H9 (cell line): ENCODE measurements at places on chromosomes 6 and 20. TPM values are rescaled to one million over a fixed set of nuclear protein-coding genes. Genes with fewer than 3 reads are reported as not detected.
A peak's percentile ranks its signal among the peaks of the same experiment; 100 is the strongest.

POU5F1 gene
- total RNA-seq: 2,134 TPM in 2 replicates

ABRACL gene
- 121 and 123 TPM in 2 replicates for total RNA-seq

NMBR gene
- total RNA-seq: not detected in 2 replicates

RREB1 gene
- 33.6 and 35.8 TPM in 2 replicates for total RNA-seq

DNA sequence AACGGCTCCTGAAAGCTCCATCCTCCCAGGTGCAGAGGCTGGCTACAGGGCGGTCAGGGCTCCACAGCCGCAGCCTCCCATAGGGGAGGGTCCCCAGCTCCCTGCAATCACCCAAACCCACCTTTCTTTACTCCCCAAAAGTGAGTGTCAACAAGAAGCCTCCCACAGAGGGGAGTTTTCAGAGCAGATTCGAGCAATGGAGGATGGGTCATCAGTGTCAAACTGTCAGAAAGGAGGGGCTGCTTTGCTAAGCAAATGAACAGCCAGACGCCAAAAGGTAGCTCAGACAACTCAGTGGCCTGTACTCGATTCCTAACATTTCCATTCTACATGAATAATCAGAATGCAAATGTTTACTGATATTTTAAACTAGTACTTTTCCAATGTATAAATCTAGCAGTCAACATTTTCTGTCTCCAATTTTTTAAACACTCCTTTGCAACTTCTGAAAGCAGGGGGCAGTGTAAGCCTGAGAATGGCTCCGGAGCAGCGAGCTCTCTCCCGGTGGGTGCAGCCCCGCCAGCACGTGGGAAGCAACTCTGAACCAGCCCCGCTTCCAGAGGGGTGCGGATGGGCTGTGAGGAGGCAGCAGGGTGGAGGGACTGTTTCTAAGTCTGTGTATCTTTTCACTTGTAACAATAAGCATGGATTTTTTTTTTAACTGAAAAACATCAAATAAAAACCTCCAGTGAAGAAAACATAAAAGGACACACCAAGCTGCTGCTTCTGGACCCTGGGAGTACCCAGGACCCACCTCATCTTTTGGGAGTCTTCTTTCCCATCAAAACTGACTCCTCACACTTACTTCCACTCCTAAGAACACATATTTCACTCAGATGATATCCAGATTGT is 54.9 kb downstream of the TAF4 start:
- H3K36me3 ChIP-seq: peaks cover 63% of the 10 kb centered on the region
- H3K4me3 ChIP-seq: no peak overlapping the region
- DNase-seq: peak; percentile 61
- H3K4me1 ChIP-seq: no peaks in the 10 kb centered on the region

GRCh38 chr20:24034820-24035219 is 46.2 kb upstream of the GGTLC1 start:
- no peak overlapping the region for H3K4me3 ChIP-seq
- H3K4me1 ChIP-seq: peaks cover 3% of the 10 kb centered on the region; the same call in 1 of the 2 replicates
- H3K27me3 ChIP-seq: no peaks in the 10 kb centered on the region
- no peak for DNase-seq
- no peak overlapping the region for H3K27ac ChIP-seq

- no peaks in the 10 kb centered on the region for H3K27me3 ChIP-seq
- no peak overlapping the region for H3K27ac ChIP-seq
- DNase-seq: no peak
- no peaks in the 10 kb centered on the region for H3K36me3 ChIP-seq
- H3K4me1 ChIP-seq: peaks cover 4% of the 10 kb centered on the region
Observed at GRCh38 chr20:53411129-53411528, 182.5 kb downstream of the ZNF217 start.

- H3K4me3 ChIP-seq: no peak overlapping the region
- no peaks in the 10 kb centered on the region for H3K4me1 ChIP-seq
- H3K36me3 ChIP-seq: peaks cover 27% of the 10 kb centered on the region
- no peak for DNase-seq
- no peaks in the 10 kb centered on the region for H3K27me3 ChIP-seq
- no peak overlapping the region for H3K27ac ChIP-seq
Observed at GRCh38 chr20:9051508-9051907, 17.4 kb upstream of the PLCB4 start.

DNA sequence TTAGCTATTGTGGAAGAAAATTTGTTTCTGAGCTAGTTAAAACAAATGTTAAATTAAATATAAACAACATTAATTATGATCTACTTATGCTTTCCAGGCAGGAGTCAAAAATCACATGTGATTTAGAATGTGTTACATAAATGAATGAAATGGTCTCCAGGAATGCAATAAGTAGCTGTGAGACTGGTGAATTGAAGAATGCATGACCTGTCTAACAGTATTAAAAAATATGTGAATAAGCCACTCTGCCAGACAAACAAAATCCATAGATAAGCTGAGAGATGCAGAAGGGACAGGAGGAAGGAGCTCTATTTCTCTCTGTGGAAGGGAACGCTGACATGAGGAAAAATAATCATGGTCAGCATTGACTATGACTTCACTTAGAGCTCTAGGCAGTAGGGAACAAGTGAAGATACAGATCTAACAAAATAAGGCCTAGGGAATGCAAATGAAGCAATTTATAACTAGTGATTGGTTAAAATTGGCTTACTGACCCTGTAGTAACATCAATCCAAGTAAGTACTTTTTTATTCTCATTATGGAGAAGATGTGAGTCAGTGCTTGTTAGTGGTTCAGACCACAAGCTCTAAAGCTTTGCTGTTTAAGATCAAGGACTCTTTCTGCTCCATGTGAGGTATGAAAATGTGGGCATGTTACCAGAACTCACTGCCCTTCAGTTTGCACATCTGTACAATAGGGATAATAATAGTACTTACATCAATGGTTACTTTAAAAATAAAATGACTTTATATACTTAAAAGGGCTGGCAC is 432.6 kb downstream of the MMUT start:
- no peak for DNase-seq
- H3K4me1 ChIP-seq: no peaks in the 10 kb centered on the region
- H3K27me3 ChIP-seq: no peaks in the 10 kb centered on the region
- no peak overlapping the region for H3K4me3 ChIP-seq
- no peaks in the 10 kb centered on the region for H3K36me3 ChIP-seq

- H3K27ac ChIP-seq: no peak overlapping the region
- H3K27me3 ChIP-seq: no peaks in the 10 kb centered on the region
- H3K4me3 ChIP-seq: no peak overlapping the region
- no peak for DNase-seq
- H3K36me3 ChIP-seq: peaks cover 12% of the 10 kb centered on the region
Observed at GRCh38 chr6:105300090-105300489, 102.8 kb downstream of the PREP start.

DNA sequence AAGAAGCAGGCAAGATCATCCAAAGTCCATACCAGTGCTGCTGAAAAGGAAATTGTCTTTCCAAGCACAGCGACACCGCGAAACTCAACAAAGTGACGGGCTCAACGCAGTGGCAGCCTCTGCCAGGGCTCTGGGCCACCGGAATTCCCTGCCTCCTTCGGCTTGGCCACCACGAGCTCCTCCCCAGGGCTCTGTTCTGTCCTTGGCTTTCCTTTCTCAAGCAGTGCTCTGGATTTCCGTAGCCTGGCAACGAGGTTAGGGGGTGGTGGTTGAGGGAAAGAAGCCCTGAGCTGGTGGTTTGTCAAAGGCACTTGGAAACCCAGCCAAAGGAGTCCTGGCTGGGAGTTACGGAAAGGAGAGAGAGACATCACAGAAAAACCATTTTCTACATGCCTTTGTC is 31.2 kb downstream of the PRR18 start:
- H3K36me3 ChIP-seq: no peaks in the 10 kb centered on the region
- no peak overlapping the region for H3K27ac ChIP-seq
- H3K4me3 ChIP-seq: no peak overlapping the region
- H3K4me1 ChIP-seq: 0 out of 2 replicates have a peak, but pooled peaks cover 2% of the 10 kb centered on the region
- H3K27me3 ChIP-seq: no peaks in the 10 kb centered on the region

DNA sequence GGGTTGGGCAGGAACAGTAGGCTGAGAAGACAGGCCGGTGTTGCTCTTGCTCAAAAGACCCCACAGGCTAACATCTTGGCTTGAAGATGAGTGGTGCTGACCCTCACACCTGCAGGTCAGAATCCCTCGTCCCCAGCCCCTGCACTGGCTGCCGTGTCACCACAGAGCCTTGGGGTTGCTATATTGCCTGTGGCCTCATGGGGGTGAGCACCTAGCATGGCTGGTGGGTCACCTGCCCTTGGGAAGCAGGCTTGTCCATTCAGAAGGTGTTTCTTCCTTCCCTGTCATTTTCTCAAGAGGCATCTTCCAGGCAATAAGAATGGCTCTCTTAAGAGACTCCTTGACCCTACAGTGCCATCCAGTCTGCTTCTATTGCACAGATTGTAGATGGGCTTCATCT is 7.7 kb downstream of the SLC22A16 start:
- H3K27me3 ChIP-seq: no peaks in the 10 kb centered on the region
- peaks cover under 1% of the 10 kb centered on the region; the same call in 1 of the 2 replicates for H3K36me3 ChIP-seq
- H3K27ac ChIP-seq: no peak overlapping the region
- no peak overlapping the region for H3K4me3 ChIP-seq
- peak; percentile 41 for DNase-seq

DNA sequence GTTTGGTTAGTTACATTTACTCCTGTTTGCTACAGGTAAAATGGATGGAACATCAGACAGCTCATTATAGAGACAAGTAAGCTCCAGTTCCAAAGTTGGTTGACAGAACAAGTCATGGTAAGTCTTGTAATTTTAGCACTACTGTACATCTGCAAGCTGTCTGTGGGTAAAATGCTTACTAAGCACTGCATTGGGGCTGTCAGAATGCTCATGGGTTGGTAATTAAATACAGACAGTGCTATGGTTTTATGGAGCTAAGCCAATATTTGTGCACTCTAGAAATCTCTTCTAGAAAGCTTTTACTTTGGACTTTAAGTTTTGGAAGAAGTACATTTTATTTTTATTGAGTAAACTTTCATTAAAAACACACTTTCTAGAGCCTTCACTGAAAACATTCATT is 419.2 kb upstream of the MMS22L start:
- H3K27ac ChIP-seq: no peak overlapping the region
- H3K27me3 ChIP-seq: no peaks in the 10 kb centered on the region
- no peak overlapping the region for H3K4me3 ChIP-seq
- H3K4me1 ChIP-seq: peaks cover 2% of the 10 kb centered on the region; the same call in 1 of the 2 replicates
- no peak for DNase-seq

DNA sequence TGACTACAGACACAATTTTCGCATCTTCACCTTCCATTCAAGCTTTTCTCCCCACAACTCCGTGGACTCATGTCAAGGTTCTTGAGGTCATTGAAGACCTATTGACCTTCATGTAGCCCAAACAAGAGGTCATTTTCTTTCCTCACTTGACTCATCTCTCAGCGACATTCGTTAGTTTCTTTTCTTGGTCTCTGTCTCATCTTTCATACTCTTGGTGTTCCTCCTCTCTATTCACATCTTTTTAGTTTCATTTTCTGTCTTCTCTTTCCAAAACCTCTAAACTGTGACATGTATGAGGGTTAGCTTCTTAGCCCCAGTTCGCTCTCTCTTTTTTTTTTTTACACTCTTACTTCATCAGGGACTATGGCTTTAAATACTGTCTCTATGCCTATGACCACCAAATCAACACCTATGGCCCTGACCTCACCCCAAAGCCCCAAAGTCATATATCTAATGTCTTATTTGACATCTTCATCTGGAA is 128.6 kb upstream of the BACH2 start:
- H3K4me3 ChIP-seq: no peak overlapping the region
- peaks cover 9% of the 10 kb centered on the region for H3K36me3 ChIP-seq
- no peaks in the 10 kb centered on the region for H3K4me1 ChIP-seq
- no peaks in the 10 kb centered on the region for H3K27me3 ChIP-seq
- no peak overlapping the region for H3K27ac ChIP-seq
- no peak for DNase-seq

DNA sequence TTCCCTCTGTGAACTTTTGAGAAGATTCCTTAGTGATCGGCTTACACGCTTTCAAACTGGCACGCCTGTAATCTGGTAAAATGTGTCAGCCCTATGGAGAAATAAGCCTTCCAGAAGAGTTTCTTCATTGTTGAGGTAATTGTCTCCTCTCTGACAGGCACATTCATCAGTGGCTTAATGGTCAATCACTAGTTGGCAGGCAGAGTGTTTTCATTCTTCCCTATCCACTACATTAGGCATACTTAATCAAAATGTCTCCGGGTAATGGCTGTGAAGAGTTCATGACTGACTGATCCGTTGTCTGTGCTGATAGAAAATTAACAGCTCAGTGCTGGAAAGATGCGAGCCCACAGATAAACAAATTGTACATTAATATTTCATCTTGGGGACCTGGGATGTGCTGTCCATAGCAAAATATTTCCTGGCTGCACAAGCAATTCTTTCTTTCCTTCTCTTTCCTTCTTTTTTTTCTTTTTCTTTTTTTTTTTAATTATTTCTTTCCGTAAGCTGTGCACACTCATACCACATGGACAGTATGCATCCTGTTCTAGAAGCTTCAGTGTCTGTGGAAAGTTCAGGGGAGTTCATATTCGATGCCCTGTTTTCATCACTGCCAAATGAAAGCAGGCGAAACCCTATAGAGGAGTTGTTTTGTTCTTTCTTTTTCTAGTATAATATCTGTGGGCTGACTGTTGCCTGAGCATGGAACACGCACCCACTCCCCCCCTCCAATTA is 31.4 kb downstream of the TSHZ2 start:
- no peaks in the 10 kb centered on the region for H3K27me3 ChIP-seq
- H3K27ac ChIP-seq: no peak overlapping the region
- H3K4me3 ChIP-seq: no peak overlapping the region
- DNase-seq: no peak
- H3K36me3 ChIP-seq: no peaks in the 10 kb centered on the region

- DNase-seq: peak; percentile 75
- H3K27ac ChIP-seq: no peak overlapping the region
- H3K27me3 ChIP-seq: no peaks in the 10 kb centered on the region
- H3K36me3 ChIP-seq: peaks cover 28% of the 10 kb centered on the region
- no peaks in the 10 kb centered on the region for H3K4me1 ChIP-seq
- H3K4me3 ChIP-seq: peak overlapping the region; percentile 84
Observed at GRCh38 chr20:32189691-32190615, 17.6 kb downstream of the PLAGL2 start.

- no peak overlapping the region for H3K4me3 ChIP-seq
- H3K36me3 ChIP-seq: peaks cover 8% of the 10 kb centered on the region; the same call in 2 of the 3 replicates
- H3K27ac ChIP-seq: no peak overlapping the region
- peak; percentile 39 for DNase-seq
Observed at GRCh38 chr6:73511796-73512195, 9.0 kb downstream of the EEF1A1 start.
